ENCODE measurements at places on chromosomes 12 and 14. TPM values are rescaled to one million over a fixed set of nuclear protein-coding genes. Genes with fewer than 3 reads are reported as not detected.
A peak's percentile ranks its signal among the peaks of the same experiment; 100 is the strongest.

- no peaks in the 10 kb centered on the region for H3K27me3 ChIP-seq
- no peaks in the 10 kb centered on the region for H3K36me3 ChIP-seq
- no peak for DNase-seq
- H3K27ac ChIP-seq, result no peak overlapping the region
- no peak overlapping the region for H3K4me3 ChIP-seq
These were observed 9.2 kb downstream of the SLC5A8 start for GRCh38 chr12:101200824-101201223.

DNA sequence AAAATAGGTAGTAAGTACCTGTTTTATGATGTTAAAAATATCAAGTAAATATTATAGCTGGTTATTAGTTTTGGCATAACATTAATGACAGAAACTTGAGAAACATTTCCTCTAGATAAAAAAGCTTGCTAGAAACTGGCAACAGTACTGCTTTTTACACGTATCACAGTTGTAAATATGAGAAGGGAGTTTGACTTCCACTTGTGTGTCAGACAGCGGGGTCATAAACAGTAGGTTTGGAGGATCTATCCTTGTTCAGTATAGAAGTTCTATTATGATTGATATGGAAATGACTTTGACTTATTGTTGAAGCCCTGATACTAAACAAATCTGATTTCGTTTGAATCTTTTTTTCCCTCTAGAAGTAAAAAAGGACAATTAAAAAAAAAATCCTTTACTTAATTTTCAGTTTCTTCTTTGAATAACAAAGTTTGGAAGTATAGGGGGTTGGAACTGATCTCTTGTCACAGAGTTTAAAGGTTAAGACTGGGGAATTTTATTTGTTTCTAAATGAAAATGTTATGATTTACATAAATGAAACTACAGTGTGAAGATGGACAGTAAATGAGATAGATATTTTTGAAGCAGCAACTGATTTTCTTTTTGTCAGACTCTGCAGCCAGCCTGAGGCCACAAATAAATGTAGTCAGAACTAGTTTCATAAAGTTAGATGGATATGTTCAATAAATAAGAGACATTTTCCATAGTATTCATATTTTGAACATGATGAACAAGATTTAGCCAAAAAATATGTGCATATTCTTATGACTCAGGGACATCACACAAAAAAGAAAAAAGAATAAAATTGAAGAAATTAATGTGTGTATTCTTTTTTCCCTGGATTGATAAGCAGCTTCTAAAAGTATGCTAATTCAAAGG, 50.1 kb downstream of the WNK1 start:
- no peaks in the 10 kb centered on the region for H3K27me3 ChIP-seq
- DNase-seq, result no peak
- H3K4me3 ChIP-seq, result no peak overlapping the region
- peaks cover 20% of the 10 kb centered on the region for H3K4me1 ChIP-seq
- no peaks in the 10 kb centered on the region for H3K36me3 ChIP-seq

DNA sequence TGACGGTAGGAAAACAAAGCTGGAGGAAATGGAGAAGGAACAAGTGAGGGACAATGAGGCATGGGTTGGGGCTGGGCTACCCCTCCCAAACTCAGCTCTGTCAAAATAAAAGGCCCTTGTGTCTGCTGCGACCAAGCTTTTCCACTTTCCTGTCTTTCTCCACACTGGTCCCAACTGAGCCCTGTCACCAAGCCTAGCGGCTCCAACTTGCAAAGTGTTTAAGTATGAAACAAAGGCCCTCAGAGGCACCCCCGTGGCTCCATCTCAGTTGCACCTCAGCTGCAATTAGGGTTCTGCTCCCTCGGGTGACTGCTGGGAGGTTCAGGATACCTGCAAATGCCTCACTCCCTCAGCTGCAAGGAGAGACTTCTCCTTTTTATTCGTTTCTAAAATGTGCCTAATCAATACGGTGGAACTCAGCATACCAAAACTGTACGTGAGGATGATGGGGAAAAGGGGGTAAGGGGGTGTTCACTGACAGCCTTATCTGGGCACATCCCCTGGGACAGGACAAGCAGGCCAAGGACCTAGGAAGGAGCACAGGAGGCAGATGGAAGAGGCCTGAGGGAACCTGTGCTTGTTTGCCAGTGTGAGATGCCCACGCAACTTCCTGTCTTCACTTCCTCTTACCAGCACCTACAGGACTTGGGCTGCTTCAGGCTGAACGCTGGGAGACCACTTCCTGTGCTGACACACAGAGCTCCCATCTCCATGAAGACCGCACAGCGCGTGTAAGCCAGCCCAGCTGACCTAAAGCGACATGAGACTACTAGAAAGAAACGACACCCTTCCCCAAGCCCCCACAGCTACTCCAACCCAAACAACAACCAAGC, 8.9 kb downstream of the VAMP1 start:
- peaks cover 68% of the 10 kb centered on the region for H3K36me3 ChIP-seq
- H3K4me1 ChIP-seq, result no peaks in the 10 kb centered on the region
- H3K4me3 ChIP-seq, result no peak overlapping the region

GRCh38 chr14:22536853-22537338, 52.1 kb downstream of the DAD1 start:
- H3K27me3 ChIP-seq, result no peaks in the 10 kb centered on the region
- DNase-seq, result no peak
- no peaks in the 10 kb centered on the region for H3K36me3 ChIP-seq
- no peaks in the 10 kb centered on the region for H3K4me1 ChIP-seq

DNA sequence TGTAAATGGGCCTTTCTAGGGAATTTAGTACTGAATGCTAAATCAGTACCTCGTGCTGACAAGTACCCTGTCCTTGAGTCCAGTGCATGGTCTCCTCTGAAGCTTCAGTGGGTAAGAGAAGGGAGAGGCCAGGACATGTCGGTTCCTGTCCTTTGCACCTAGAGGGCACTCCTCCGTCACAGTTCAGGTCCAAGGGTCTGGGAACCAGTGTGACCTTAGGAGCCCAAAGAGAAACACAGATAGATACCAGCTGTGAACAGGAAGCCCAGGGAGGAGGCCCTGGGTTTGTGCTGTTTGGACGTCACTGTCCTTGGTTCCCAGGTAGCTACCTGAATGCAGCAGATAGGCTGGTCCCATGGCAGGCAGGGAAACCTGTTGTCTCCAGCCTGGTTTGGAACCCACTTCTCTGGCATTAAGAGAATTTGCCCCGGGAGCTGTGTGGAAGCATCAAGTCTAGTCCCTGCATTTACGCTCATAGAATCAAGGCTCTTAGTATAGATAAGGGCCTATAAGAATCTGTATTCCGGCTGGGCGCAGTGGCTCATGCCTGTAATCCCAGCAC, 3.9 kb upstream of the FGF23 start:
- H3K36me3 ChIP-seq, result no peaks in the 10 kb centered on the region
- no peak overlapping the region for H3K27ac ChIP-seq
- no peak for DNase-seq
- no peaks in the 10 kb centered on the region for H3K27me3 ChIP-seq
- H3K4me3 ChIP-seq, result no peak overlapping the region

- no peaks in the 10 kb centered on the region for H3K27me3 ChIP-seq
- no peak overlapping the region for H3K27ac ChIP-seq
- no peak overlapping the region for H3K4me3 ChIP-seq
- no peaks in the 10 kb centered on the region for H3K36me3 ChIP-seq
- DNase-seq, result no peak
These were observed 323.5 kb downstream of the DAD1 start for GRCh38 chr14:22265319-22266141.

- no peaks in the 10 kb centered on the region for H3K4me1 ChIP-seq
- H3K27me3 ChIP-seq, result no peaks in the 10 kb centered on the region
- H3K4me3 ChIP-seq, result no peak overlapping the region
These were observed 140.1 kb downstream of the C12orf75 start for GRCh38 chr12:105470601-105471000.

- peak; percentile 41 for DNase-seq
- peaks cover 51% of the 10 kb centered on the region for H3K4me1 ChIP-seq
- H3K27me3 ChIP-seq, result no peaks in the 10 kb centered on the region
- H3K27ac ChIP-seq, result no peak overlapping the region
- H3K4me3 ChIP-seq, result no peak overlapping the region
These were observed 2.4 kb upstream of the CRIP1 start for GRCh38 chr14:105484069-105484996.

DNA sequence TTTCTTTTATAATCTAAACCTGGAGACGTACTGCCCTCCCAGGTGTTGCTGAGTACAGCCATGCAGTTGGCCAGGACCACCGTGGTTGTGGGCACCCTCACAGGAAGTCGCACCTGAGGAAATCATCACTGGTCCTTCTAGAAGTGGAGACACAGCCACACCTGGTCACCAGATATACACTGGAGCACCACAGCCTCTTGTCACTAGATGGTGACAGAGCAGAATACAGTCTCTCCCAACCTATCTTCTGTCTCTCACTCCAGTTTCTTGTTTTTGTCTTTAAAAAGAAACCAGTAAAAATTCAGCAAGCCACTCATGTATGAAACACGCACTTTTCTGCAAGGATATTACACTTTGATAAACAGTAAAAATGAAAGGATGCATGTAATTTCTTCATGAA, 43.1 kb upstream of the GPHB5 start:
- no peaks in the 10 kb centered on the region for H3K4me1 ChIP-seq
- DNase-seq, result no peak
- H3K27me3 ChIP-seq, result no peaks in the 10 kb centered on the region
- no peak overlapping the region for H3K27ac ChIP-seq
- H3K4me3 ChIP-seq, result no peak overlapping the region

GRCh38 chr12:38906482-38907200, 1.2 kb upstream of the CPNE8 start:
- H3K4me1 ChIP-seq, result peaks cover 6% of the 10 kb centered on the region
- H3K27ac ChIP-seq, result peak overlapping the region; percentile 92
- H3K36me3 ChIP-seq, result no peaks in the 10 kb centered on the region
- no peaks in the 10 kb centered on the region for H3K27me3 ChIP-seq
- peak overlapping the region; percentile 66 for H3K4me3 ChIP-seq

DNA sequence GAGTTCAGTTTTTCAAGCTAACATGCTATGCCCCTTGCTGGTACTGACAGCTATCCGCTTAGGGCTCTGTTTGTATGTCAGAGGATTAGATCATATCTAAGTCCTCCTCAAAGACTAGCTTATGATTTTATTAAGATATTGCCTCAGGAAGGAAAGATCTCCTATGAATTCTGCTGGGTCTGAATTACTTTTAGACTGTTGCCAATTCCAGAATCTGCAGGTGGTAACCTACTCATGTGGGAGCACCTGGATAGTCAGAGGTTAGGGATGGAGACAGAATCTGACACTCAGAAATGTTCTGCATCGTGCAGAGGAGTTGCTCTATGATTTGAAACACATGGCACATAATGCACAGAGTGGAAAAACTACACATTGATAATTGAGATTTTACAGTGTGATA, 843.4 kb downstream of the SLC6A15 start:
- no peak overlapping the region for H3K27ac ChIP-seq
- no peaks in the 10 kb centered on the region for H3K27me3 ChIP-seq
- no peaks in the 10 kb centered on the region for H3K4me1 ChIP-seq
- DNase-seq, result no peak
- no peaks in the 10 kb centered on the region for H3K36me3 ChIP-seq

- no peak overlapping the region for H3K27ac ChIP-seq
- H3K36me3 ChIP-seq, result no peaks in the 10 kb centered on the region
- H3K4me1 ChIP-seq, result no peaks in the 10 kb centered on the region
- no peaks in the 10 kb centered on the region for H3K27me3 ChIP-seq
- no peak for DNase-seq
These were observed 137.3 kb downstream of the WIF1 start for GRCh38 chr12:64983771-64984278.

GRCh38 chr12:123442774-123443173, 6.3 kb upstream of the RILPL2 start:
- H3K4me3 ChIP-seq, result no peak overlapping the region
- no peaks in the 10 kb centered on the region for H3K27me3 ChIP-seq
- H3K36me3 ChIP-seq, result no peaks in the 10 kb centered on the region
- H3K4me1 ChIP-seq, result no peaks in the 10 kb centered on the region
- no peak for DNase-seq
- no peak overlapping the region for H3K27ac ChIP-seq

Gene ADGRD1
- total RNA-seq, result 5.5 TPM

Gene TRIAP1
- total RNA-seq, result 25.8 TPM

Gene VPS37B
- 18.2 TPM for total RNA-seq

Gene KRT75
- total RNA-seq, result not detected

Gene ZNF740
- 21.5 TPM for total RNA-seq

Gene NPFF
- total RNA-seq, result not detected

Gene JAG2
- 11.1 TPM for total RNA-seq

Gene EMP1
- total RNA-seq, result 37.6 TPM

Gene NEUROD4
- not detected for total RNA-seq

Gene GEMIN2
- 4.5 TPM for total RNA-seq

Gene COX8C
- total RNA-seq, result not detected

Gene DCD
- not detected for total RNA-seq

Measured in pancreas (tissue), 10 donors.